ENCODE measurements at places on chromosomes 11 and 22.
A peak's percentile ranks its signal among the peaks of the same experiment; 100 is the strongest.

DNA sequence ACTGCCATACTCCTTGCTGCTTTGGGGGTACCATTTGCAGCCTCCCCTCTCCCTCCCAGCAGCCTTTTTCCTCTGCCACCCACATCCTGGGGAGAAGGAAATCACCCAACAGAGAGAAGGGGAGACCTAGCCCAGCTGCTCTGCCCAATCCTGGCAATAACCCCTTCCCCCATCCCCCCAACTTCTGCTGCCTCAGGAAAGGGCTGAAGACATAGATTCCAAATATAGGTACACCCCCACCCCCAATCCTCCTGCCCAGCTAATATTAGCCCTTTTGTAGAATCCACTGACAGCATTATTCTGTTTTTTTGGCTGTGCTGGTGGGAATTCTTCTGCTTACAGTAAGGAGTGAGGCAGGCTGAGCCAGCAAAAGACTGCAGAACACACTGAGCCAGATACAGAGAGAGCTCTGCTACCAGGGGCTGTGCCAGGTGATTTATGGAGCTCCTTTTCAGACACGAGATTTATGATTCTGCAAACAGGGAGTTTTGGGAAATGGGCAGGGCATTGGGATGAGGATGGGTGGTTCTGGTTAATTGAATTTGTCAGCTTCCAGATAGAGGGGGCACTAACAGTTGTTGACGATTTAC is 164.0 kb downstream of the TENM4 start:
- no peak for DNase-seq

GRCh38 chr22:46058091-46058420 is 81.1 kb upstream of the WNT7B start:
- no peak for DNase-seq

GRCh38 chr22:46583571-46583970 is 36.6 kb upstream of the GRAMD4 start:
- no peak for DNase-seq

GRCh38 chr11:911031-911889 is 650 bp upstream of the CHID1 start:
- DNase-seq: no peak

DNA sequence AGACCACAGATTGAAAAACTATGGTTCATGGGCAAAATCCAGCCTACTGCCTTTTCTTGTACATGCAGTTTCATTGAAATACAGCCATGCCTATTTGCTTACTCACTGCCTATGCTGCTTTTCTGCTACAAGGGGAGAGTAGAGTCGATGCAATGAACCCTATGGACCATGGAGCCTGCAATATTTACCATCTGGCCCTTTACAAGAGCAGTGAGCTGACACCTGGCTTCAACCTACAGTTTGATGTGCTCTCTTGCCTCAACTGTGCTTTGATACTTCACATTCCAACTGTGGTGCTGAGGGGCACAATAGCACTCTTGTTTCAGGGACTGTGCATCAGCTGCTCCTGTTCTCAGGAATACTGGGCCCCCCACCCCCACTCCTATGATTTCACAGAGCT is 239.5 kb upstream of the SORL1-AS1 start:
- DNase-seq: no peak

DNA sequence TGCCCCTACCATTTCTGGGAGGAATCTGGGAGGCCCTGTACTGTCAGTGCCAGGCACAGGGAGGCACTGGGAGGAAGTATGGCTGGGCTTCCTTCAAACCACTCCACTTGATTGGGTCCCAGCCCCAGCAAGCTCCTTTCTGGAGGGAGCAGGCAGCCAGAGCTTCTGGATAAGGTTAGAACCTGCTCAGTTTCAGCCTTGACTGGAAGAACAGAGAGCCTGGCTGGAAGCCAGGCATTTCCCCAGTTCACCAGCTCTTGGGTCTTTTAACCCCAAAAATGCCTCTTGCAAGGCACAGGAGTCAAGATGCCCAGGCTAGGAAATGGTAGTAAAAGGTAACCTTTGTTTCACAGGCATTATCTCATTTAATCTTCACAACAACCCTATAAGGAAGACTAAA is 9.0 kb upstream of the KCTD14 start:
- DNase-seq: no peak

DNA sequence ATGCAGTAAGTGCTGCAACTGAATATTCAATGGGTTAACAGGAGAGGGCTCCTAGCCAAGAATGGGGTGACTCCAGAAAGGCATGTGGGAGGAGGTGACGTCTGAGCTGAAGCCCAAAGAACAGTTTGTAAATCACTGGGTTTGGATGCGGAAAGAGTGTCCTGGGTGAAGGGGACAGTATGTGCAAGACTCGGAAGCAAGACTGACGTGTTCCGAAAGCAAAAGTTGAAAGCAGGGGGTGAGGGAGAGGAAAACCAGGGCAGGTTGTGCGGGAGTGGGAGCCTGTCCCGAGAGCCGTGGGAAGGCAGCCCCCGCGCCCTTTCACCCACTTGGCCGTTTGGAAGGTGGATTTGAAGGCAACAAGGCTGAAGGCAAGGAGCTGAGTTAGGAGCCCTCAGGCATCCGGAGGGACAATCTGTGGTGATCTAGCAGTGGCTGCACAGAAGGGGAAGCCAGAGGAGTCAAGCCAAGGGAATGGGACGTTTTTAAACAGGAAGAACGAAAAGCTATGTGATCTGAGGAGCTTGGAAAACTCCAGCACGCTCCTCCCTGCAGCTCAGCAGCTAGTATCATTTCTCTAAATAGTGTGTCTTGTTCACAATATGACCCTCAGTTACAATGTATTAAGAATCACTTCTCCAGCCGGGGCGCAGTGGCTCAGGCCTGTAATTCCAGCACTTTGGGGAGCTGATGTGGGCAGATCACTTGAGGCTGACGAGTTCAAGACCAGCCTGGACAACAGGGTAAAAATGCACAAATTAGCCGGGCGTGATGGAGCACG is 7.7 kb downstream of the SLC25A18 start:
- no peak for DNase-seq

GRCh38 chr11:1401656-1402221 is 12.0 kb downstream of the BRSK2 start:
- peak; percentile 76 for DNase-seq

GRCh38 chr11:58965246-58965985 is 26.1 kb downstream of the GLYATL1 start:
- DNase-seq: peak; percentile 26

DNA sequence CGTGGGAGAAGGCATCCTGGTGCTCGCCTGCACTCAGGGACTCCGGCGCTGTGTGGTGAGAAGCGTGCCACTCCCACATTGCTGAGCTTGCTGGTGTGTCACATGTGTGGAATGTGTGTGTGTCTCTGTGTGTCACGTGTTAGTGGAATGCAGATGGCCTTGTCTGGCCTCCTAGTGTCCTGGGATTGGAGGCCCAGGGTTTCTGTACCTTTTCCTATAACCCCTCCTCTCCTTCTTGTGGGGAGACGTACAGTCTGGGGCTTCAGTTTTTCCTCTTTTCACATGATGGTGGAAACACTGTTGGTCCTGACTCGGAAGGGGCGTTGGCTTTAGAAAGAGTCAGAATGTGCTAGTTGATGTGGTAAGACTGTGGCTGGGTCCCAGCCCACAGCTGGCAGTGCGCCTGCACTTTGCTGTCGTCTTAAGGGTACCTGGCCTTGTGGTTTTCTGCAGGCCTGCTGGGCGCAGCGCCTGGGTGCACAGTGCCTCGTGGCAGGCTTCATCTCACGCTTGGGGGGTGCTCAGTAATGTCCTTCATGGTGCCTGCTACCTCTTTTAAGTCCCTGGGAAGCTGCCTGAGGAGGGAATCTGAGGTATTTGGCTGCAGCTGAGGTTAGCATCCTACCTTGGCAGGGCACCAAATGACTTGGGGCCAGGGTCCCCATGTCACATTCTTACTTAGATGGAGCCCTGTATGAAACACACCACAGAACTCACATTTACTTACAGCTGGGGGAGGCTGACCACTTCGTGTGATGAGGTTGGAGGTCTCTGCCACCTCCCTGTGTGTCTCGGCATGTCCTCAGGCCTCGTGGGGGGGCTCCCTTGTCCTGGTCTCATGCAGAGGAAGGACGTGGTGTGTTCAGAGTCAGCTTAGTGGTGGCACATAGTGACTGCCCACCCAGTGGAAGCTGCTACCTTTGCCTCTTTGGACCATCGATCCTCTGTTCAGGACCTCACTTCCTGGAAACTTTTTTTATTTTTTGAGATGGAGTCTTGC is 61.9 kb downstream of the MED15 start:
- DNase-seq: peak; percentile 99

GRCh38 chr11:17934194-17934593 is 78.7 kb downstream of the SERGEF start:
- no peak for DNase-seq

GRCh38 chr22:20419664-20419951 is 18.0 kb downstream of the SCARF2 start:
- DNase-seq: no peak

GRCh38 chr22:40176921-40177737 is 596 bp upstream of the TNRC6B start:
- DNase-seq: peak; percentile 68

GRCh38 chr11:96337541-96338431 is 5.2 kb downstream of the MAML2 start:
- no peak for DNase-seq

GRCh38 chr22:35375526-35375925 is 5.4 kb upstream of the HMOX1 start:
- no peak for DNase-seq

DNA sequence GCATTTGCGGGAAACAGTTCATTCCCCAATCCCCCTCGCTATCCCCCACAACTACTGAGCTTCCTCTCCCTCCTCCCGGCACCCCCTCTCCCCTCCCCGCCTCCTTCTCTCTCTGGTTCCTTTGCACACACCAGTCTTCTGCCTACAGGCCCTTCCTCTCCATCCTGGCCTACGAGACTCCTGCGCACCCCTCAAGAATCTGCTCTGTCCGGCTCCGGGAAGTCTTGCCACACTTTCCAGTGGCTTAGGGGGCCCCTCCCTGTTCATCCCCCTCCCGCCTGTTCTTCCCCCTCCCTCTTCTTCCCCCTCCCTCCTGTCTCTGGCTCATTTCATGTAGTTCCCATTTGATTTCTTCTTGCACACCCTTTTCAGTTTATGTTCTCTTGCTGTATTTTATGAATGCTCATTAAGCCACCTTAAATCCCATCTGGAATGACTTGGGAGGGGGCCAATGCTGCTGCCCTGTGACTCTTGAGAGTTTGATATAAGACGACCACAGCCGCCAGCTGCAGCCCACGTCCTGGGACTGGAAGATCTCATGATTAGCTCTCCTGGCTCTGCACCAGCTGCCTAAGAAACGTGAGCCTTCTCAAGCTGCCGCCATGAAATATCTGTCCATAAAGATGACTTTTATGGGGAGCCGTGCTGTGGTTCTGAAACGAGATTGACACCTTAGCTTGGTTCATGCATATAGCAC is 50.9 kb downstream of the RPS6KA4 start:
- DNase-seq: no peak

DNA sequence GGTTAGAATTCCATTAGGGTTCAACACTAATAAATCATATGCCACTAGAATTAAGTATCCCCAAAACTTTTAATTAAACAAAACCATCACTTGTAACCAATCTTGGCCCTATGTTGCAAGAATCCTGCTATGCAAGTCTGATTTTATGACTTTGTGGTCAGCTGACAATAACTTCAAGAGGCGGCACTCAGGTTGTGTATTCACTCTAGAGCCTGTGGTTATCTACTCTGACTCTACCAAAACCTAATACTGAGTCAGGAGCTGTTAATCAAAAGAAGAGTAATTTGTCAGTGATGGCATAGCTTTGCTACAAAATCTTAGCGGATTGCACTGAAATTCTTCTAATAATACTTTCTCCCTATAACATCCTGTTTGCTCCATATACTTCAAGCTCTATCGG is 253.7 kb downstream of the AASDHPPT start:
- DNase-seq: peak; percentile 30

DNA sequence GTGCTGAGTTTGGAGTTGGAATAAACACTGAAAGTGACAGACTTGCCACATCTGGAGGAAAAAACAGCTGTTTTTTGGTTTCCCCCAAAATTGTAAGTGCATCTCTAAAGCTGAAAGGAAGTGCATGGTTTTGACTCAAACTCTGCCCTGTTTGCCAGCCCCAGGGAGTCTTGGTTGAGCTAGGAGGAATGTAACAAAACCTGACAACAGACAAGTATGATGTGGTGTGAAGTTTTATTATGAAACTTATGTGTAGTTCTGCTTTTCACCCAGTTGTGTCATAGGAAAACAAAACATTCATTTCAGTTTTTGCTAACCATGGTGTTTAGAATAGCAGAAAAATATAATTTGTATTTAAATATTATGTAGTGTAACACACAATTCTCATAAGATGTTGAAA is 31.7 kb upstream of the PDE3B start:
- no peak for DNase-seq

DNA sequence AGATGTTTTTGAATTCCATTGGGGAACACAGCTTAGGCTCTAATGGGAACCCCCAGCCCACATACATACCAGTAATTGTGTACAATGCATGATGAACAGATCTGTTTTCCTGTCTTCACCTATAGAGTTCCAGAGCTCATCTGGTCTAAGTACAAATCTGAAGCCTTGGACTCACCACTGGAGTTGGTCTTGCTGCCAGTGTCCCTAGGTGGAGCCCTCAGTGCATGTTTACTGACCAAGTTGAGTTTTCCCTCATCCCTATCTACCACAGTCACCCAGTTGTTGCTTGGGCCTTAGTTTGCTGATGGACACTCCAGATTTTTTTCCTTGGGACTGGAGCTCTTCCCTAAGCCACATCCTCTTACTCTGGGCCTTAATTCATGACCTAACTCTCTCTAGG is 159.2 kb upstream of the DDI1 start:
- DNase-seq: no peak

DNA sequence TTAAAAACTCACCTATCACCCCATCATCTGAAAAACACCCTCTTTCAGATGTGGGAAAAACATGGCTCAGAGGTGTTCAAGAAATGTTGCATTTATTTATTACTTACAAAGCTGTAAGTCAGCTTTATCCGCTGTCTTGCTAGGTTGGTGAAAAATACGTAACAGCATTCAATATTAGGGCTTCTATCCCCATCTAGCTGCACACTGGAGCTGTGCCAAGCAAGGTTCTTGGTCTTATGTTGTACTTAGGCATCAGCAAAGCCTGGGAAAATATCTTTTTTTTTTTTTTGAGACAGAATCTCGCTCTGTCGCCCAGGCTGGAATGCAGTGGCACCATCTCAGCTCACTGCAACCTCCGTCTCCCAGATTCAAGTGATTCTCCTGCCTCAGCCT is 7.5 kb downstream of the SERPING1 start:
- no peak for DNase-seq

- DNase-seq: no peak
These were observed 38.8 kb downstream of the GNB1L start for GRCh38 chr22:19815823-19816290.

GRCh38 chr22:41532908-41533825 is 11.1 kb downstream of the POLR3H start:
- DNase-seq: peak; percentile 82

- DNase-seq: no peak
These were observed 30.8 kb downstream of the TRMU start for GRCh38 chr22:46366327-46366731.

DNA sequence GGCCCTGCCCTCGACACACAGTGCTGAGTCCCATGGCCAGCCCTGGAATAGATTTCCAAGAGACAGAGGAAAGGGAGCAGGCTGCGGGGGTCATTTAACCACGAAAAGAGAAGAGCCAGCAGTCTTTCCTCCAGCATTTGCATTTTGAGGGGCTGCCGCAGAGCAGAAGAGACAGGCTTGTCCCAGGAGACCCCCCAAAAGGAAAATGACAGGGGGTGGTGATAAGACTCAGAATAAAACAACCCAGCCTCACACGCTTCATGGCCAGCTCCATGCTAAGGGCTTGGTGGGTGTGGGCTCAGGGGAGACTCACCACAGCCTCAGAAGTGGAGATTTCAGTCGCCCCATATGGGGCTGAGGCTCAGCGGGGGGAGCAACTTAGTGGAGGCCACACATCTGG is 16.9 kb downstream of the TRIOBP start:
- DNase-seq: no peak

GRCh38 chr22:44200855-44201550 is 20.3 kb downstream of the PARVG start:
- no peak for DNase-seq

Measured in urothelium cell line (cell line).